Activated T-helper 9 cell treated with anti-CD3 and anti-CD28 coated beads, Interleukin-2, amount 50 U/mL, for 16 hours (primary cell): ENCODE measurements at places on chromosomes 6 and 20.

GRCh38 chr6:89134723-89135122 lies 11.1 kb upstream of the PM20D2 start:
- DNase-seq: no peak

DNA sequence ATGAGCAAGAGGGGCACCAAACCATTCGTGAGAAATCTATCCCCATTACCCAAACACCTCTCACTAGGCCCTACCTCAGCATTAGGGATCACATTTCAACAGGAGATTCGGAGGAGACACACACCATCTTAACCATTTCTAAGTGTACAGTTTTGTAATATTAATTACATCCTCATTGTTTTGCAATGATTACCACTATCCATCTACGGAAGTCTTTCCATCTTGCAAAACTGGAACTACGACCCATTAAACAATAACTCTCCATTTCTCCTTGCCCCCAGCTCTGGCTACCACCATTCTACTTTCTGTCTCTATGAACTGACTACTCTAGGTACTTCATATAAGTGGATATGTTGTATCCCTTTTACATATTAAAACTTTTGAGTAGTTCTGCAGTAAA lies 20.1 kb downstream of the ACOT13 start:
- DNase-seq: no peak

- DNase-seq: no peak
Observed at GRCh38 chr20:57957411-57958049, 247.7 kb upstream of the PMEPA1 start.

DNA sequence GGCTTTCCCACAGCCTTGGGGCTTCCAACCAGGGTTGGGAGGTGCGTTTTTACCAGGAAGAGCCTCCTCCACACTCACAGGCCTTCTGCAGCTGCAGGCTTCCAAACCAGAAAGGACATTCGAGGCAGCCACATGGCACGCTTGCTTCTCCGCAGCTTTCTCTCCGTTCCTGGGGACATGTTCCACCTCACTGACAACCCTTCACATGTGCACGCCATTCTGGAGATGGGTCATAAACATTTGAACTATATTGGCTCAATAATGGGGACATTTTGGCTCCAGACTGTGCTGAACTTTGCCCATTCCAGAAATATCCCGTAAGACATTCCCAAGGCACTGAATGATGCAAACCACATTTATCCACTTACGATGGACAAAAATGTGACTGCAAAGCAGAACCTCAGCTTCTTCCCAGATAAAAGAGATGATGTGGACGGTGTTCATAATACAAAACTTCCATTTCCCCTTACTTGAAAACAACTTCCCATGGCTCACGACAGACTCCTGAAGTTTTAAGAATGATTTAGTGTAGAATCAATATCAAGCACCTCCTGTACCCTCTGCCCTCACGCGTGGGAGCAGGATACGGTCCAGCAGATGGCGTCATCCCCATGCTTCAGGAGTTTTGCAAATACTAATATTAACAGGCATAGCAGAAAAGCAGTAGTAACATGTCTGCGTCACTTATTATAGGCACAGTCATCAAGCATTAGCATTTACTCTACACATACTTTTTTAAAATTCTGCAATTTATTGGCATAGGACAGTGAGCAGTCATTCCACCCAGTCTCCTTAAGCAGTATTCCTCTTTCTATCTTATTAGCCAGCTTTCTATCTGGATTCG lies 25.4 kb upstream of the FOXF2 start:
- no peak for DNase-seq

DNA sequence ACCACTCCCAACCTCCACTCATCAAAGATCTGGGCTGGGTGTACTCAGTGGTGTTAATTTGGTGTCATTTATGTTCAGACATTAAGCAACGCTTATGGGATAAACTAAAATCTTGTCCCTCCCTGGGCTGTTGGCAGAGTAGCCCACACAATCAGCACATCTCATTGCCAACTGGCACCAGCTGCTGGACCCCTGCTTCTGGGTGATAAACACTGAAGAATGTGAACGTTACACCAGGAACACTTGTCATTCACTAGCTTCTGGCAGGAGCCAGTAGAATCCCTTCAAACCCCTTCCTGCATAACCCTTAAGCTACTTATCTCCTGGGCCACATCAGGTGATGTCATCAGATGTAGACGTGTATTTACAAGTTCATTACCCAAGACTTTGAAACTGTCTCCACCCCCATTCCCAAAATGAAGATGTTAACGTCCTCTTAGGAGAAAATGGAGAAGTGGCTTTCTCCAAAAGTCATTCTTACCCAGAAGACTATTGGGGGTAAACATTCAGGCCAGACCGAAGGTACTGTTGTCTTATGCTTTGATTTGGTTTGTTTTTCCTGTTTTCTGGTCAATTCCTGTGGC lies 107.8 kb upstream of the CD93 start:
- no peak for DNase-seq

- no peak for DNase-seq
Observed at GRCh38 chr6:153976921-153977693, 61.9 kb upstream of the OPRM1 start.

DNA sequence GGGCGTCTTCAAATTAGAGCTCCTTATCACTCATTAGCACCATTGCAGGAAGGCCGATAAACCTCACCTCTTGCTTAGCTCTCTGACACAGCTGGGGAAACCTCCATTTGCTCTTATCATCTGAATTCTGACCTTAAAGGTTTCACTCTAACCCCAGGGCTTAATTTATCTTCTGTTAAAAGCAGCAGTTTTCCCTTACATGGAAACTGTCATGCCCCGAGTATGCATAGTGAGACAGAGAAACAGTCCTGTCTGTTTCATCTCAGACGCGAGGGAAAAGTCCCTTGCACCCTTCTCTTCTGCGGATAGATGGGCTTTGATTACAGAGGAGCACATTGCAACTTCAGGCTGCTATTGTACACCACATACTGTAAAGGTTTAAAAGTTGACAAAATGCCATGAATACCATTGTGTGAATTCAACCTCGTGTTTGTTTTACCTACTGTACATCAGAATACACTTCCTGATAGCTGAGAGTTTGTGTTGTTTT lies 191.5 kb upstream of the BMP2 start:
- DNase-seq: no peak

DNA sequence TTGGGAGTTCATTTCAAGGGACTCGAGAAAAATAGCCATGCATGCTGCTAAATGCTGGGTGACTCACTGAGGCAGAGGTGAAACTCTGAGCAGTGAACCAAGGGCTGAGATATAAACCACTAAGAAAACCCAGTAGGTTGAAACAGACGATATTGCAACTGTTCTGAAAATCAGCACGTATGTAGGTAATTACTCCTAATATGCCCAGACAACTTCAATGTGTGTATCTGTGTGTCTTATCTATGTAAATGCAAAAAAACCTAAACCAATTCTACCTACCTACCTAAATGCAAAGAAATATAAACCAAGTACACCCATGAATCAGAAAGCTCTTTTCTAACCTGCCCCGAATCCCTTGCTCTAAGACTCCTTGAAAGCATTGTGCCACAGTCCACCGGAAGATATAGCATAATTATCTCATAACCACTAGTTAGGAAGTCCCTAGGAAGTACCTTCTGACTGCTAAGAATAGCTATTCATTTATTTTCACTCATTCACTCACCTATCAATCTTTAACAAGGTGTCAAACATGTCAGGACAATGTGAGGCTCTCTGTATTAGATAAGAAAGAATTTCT lies 458.7 kb upstream of the RUNX2 start:
- DNase-seq: no peak

DNA sequence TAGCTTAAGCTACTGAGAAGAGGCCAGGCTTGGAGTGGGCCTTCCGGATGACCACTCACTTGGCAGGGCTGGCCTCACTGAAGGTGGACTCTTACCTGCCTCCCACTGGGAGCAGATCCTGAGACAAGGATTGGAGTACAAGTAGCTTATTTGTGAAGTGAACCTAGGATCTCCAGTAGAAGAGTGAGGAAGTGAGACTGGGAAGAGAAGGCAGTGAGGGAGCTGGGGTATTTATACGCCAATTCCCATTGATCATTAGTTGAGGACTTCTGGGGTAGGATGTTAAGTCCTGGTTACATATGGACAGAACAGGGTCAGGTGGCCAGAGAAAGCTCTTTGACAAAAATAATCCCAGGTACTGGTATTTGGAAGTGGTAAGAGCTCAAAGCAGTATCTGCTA lies 32.3 kb upstream of the RNF24 start:
- DNase-seq: no peak

DNA sequence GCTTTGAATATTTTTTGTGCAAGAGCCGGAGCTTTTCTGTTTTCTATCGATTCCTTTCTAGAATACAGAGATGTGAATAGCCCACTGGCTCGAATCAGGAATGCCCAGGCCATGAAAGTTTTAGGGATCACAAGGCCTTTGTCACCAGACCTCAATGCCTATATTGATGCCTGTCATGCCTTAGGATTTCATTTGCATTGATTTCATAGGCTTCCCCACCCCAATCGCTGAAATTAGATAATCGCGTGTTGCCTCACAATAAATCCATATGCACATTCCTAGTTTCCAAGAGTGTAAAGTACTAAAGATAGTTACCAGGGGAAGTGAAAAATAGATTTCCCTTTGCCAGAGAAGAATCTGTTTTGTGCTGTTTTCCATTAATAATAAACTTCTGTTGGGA lies 150.8 kb downstream of the SASH1 start:
- no peak for DNase-seq

- DNase-seq: no peak
Observed at GRCh38 chr20:25204550-25205276, 9.2 kb downstream of the ENTPD6 start.

DNA sequence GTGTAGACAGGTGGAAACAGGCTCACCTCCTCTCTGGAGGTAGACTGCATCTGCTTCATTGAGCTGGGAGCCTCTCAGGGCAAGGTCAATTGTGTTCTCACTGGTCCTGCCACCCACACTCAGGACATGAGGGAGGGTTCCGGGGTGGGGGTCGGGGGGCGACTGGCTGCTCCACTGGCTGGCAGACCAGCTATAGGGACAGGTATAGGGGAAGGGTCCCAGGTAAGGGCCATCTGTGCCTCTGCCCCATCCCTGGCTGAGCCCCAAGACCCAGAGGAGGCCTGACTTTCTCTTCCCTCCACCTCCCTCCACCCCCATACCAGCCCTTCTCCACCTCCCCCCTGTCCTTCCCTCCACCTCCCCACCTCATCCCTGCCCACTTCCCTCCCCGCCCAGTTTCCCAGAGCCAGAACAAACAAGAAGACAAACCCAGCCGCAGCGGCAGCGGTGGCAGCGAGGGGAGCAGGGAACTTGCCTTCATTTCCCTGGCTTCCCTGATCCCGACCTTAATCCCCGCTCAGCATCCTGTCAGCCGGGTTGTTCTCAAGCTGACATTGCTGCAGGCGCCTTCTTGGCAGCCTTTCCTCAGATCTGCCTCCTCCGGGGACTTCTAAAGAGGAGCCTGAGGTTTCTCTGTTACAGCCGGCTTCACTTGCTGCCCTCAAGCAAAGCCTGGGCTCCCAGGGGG lies 18.3 kb upstream of the FOXP4 start:
- DNase-seq: no peak
